ENCODE measurements at places on chromosomes 16 and 17. TPM values are rescaled to one million over a fixed set of nuclear protein-coding genes. Genes with fewer than 3 reads are reported as not detected.

DNA sequence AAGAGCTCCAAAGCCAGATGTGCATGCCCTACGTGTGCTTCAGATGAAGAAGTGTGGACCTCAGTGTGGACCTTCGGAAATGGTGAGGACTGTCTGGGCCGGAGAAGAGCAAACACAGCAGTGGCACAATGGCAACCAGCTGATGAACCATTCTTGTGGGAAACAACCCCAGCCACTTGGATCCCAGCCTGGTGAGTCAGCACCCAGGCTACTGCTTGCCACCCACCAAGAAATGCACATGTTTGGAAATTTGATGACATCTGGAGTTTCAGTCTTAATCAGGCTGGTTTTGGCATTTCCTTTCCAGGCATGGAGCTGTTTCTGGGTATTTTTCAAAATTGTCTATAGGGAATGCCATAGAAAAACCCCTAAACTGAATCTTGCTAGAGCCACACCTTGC, 42.7 kb downstream of the DYNLRB2 start:
- peaks cover 8% of the 10 kb centered on the region for H3K4me1 ChIP-seq
- DNase-seq, result no peak
- H3K36me3 ChIP-seq, result no peaks in the 10 kb centered on the region

DNA sequence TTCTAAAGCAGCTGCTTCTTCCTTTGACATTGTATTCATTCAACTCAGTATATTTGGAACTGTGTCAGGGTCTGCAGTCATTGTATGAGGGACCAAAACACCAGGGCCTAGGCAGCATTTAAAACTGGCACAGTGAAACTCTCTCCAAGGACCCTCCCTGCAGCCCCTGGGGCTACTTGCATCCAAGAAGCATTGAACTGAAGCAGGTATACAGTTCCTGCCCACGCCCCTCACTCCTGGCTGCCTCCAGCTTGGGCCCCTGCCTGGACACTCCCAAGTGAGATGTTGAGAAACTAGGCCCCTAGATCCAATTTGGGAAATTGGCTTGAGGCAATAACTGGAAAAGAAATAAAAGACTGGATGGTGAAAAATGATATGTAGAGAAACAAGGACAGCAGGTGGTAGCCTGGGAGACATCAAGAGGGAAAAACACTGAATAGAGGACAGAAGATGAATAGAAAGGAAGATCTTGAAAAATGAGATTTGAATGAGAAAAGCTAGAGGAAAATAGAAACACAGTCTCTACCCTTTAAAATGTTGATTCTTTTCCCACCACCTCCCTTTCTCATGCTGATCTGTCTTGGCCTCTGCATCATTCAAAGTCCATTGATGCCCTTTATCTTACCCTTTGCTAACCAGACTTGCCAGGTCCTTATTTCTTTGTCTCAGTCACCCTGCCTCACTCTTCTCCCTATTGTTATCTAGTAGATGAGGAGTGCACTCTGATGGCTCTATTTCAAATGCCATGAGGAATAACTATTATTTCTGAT, 368.8 kb upstream of the CDH8 start:
- H3K27ac ChIP-seq, result no peak overlapping the region
- H3K27me3 ChIP-seq, result no peaks in the 10 kb centered on the region
- H3K4me1 ChIP-seq, result no peaks in the 10 kb centered on the region
- H3K4me3 ChIP-seq, result no peak overlapping the region

- H3K4me1 ChIP-seq, result no peaks in the 10 kb centered on the region
- H3K36me3 ChIP-seq, result no peaks in the 10 kb centered on the region
- no peak overlapping the region for H3K4me3 ChIP-seq
- no peaks in the 10 kb centered on the region for H3K27me3 ChIP-seq
- no peak for DNase-seq
Observed at GRCh38 chr16:27784351-27785306, 234.7 kb downstream of the KATNIP start.

GRCh38 chr17:47989700-47990099, 18.8 kb downstream of the CDK5RAP3 start:
- peaks cover 22% of the 10 kb centered on the region for H3K4me1 ChIP-seq
- no peak overlapping the region for H3K4me3 ChIP-seq
- no peaks in the 10 kb centered on the region for H3K36me3 ChIP-seq
- no peaks in the 10 kb centered on the region for H3K27me3 ChIP-seq
- H3K27ac ChIP-seq, result no peak overlapping the region
- no peak for DNase-seq

DNA sequence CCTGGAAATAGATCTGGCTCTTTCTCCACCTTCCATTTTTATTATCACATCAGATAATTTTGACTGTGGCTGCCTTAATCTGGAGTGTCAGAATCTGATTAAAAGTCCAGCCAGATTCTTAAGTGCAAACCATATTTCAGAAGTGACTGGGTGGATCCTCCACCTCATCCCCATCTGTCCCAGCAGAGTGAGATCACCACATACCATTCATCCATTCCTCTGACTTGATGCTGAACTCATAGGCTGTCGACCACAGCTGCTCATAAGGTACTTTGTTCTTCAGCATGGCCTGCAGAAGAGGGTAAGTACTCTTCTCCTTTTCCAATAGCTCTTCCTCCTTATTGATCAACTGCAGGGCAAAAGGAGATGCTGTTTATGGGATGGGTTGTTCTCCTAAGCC, 53.5 kb downstream of the DNAH3 start:
- H3K27me3 ChIP-seq, result no peaks in the 10 kb centered on the region
- no peaks in the 10 kb centered on the region for H3K36me3 ChIP-seq
- H3K27ac ChIP-seq, result no peak overlapping the region
- no peak for DNase-seq

Gene KRTAP4-9
- not detected for total RNA-seq

DNA sequence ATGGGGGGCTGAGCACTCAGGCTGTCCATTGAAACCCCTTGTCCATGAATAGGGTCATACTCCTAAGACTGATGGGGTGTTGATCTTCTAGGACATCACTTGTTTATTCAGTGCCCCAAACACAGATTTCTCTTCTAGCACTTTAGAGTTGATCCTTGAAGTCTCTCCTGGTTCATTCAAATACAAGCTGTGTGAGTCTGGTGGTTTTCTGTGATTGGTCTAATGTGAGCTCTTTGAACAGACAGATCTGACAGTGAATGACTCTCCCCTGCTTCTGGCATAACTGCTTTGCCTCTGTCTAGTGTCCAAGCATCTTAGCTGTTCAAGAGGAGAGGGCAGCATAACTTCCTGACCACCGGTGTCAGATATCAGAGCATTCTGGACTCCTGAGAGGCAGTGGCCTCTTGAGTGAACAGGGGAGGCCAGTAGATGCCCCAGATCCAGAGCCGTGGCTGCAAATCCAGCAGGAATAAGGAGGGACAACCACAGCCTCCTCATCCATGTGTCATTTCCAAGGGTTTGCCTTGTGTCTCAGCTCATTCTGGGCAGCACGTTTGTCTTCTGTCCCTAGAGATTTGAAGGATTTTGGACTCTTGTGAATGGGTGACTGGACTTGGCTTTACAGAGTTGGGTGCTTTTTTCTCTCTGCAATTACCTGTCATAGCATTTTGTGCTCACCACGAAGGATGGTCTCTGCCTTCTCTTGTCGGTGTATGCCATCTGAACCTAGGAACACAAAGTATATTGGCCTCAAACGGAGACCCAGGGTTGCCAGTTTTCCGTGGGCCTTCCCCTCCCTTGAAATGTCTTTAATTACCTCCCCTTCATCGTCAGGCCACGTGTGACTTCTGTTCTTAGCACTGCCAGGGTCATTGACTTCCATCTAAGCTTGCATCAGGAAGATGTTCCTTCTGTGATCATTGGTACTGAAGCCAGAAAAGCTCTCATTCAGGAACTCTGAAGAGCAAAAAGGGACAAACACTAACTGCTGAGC, 13.9 kb upstream of the CLEC18C start:
- DNase-seq, result no peak
- no peak overlapping the region for H3K27ac ChIP-seq
- H3K4me3 ChIP-seq, result no peak overlapping the region
- no peaks in the 10 kb centered on the region for H3K27me3 ChIP-seq
- H3K36me3 ChIP-seq, result peaks cover 84% of the 10 kb centered on the region
- H3K4me1 ChIP-seq, result no peaks in the 10 kb centered on the region

- H3K36me3 ChIP-seq, result no peaks in the 10 kb centered on the region
- no peaks in the 10 kb centered on the region for H3K27me3 ChIP-seq
- DNase-seq, result no peak
- H3K27ac ChIP-seq, result no peak overlapping the region
- no peak overlapping the region for H3K4me3 ChIP-seq
Observed at GRCh38 chr16:9014389-9014788, 50.7 kb upstream of the USP7 start.

DNA sequence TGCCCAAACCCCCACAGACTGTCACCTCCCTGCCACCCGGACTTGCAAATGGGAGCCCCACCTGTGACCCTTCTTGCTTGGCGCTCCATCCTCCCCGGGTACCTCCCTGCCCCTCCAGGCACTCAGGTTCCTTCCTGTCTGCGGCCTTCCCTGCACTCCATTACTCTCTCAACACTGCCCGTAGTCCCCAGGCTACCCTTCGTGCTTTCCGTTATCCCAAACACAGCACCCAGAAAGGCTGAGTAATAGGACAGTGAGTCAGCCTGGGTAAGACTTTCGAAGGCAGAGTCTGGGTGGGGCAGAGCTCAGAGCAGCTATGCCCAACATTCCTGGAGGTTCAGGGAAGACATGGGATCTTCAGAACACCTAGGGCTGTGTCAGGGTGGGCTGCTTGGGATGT, 16.6 kb upstream of the C16orf74 start:
- H3K27ac ChIP-seq, result no peak overlapping the region
- H3K27me3 ChIP-seq, result no peaks in the 10 kb centered on the region
- DNase-seq, result no peak

Gene PIRT
- total RNA-seq, result not detected
